ENCODE measurements at places on chromosomes 5 and 9.

DNA sequence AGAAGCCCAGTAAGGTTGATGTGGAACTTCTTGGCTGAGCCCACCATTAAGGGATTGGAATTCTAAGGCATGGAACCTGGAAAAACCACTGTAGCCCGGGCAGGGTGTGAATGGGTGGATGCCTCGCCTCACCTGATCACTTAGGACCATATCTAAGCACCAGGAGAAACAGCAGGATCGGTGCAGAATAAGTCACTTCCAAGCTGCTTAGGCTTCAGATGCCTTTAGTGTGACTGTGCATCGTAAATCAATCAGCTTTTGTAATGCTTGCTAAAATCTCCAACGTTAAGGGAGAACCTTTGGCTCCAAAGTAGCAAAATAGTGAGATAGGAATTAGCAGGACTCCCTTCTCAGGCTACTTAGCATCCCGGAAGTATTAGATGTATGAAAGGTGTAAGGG is 103.9 kb upstream of the MEGF10 start:
- no peak for DNase-seq

DNA sequence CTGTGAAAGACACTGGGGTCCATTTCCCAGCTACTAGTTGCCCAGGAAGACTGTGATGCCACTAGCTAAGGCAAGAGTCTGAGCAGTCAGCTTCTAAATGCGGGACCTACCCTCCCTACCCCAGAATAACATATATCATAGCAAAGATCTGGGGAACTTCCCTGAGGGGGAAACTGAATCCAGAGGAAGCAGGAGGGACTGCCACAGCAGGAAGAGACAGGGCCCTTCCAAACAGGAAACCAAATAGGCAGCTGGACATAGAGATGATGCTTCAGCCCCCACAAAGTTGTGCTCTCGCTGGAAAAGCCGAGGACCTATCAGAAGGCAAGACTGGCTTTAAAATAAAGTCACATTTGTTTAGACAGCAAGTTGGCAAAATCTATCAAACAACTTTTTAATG is 51.1 kb downstream of the KLHL3 start:
- DNase-seq = no peak

GRCh38 chr5:3931976-3932375 is 336.3 kb downstream of the IRX1 start:
- no peak for DNase-seq

DNA sequence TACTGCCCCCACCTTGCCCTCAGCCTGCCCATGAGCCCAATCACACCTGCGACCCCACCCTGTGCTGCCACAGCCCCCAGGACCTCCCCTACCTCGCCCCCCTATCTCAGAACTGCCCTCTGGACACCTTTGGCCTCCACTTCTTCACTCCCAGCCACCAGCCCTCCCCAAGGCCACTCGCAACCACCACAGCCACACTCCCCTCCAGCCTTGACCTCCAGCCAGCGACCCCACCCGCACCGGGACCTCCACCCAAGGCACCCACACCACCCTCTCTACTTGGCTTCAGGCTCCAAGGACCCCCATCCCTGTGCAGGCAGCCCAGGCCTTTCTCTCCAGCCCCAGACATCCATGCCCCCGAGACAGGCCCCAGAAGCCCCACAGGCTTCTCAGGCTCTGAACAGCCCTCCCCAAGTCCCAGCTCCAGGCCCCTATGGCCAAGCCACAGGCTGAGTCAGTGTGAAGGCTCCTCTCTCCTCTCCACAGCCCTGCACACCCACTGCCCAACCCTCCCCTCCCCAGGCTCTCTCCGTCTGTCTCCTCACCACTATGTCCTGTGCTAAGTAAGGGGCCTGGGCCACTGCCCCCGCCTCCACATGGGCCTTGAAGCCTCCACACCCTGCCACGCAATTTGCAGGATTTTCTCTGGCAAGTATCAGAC is 2.0 kb downstream of the AK1 start:
- peak; percentile 60 for DNase-seq

DNA sequence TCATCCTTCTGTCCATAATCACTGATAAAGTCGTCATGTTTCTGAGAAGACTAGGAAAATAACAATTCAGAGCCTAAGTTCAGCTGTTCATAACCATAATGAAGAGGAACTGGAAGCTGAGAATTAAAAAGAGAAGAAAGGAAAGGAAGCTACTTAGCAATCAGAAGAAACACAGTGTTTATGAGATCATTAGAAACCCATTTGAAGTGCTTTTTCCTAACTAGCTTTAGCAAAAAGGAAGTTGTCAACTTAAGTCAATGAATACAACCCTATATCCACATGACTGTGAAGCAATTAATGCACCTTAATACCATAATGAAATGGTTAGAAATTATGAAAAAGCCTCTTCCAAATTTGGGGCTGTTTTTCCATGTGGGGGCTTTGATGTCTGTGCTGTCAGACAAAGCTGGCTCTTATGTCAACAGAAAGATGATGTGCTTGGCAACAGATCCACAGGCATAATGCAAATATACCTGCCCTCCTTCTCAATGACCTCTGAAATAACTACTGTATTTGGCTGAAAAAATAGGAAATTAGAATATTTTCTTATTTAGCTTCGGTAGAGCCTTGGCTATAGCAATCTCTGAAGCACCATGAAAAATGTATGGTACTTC is 463.5 kb downstream of the RASEF start:
- DNase-seq = no peak

DNA sequence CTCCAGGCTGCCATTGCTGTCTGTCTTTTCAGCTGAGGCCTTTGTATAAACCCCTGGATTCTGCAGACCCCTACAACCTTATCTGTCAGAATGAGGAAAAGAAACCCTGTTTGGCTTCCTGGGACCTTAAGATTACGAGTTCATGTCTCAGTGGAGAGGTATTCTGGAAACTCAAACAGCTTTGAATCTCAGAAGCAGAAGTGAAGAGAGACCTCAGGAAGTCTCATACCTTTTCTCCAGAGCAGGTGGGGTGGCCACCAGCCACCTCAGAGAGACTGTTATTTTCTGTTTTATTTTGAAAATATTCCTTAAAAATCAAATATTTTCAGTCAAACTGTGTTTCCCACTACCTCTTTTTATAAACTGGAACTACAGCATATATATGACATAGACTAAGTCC is 457.5 kb downstream of the TMEM232 start:
- no peak for DNase-seq
